ENCODE measurements at places on chromosomes 12 and 14.

DNA sequence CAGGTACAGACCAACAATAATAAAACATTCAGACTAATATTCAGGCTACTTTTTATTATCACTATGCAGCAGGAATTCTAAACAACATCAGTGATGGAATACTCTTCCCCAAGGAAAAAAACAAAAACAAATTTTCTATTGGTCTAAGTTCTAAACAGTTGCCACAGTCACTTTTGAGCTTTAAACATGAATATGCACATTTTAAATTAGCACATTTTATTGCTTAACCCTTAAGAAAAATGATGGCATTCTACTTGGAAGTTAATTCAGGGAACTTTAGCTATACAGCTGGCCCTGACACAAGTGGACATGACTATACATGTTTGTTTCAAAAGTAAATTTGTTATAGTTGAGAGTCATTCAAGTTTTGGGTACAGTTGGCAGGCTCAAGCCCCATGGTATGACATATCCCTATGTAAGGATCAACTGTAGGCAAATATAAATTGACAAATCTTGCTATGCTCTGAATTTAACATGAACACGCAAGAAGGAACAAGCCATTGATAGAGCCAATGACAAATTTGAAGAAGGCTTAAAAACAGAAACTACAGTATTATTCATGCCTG lies 224.3 kb upstream of the AMIGO2 start:
- DNase-seq = no peak

GRCh38 chr12:47004634-47005033 lies 74.8 kb upstream of the PCED1B start:
- DNase-seq = no peak

- peak; percentile 94 for DNase-seq
Measured at GRCh38 chr14:68020999-68021663, 201.6 kb downstream of the RAD51B start.

DNA sequence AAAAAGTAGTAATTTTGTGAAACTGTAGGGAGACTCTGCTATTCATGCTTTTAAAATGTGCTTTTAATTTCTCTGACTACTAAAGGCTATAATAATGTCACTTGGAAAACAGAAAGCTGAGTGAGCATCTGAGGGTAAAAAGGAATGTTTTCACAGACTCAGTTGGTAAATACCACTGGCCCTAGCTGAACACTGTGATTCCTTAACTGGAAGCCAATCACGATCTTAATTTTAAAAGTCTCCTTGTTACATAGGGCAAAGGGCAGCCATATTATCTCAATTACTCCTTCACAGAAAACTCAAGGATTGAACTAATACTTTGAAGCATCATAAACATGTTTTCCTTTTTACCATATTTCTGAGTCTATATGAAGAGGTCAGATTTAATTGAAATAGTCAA lies 41.9 kb downstream of the PAWR start:
- no peak for DNase-seq

DNA sequence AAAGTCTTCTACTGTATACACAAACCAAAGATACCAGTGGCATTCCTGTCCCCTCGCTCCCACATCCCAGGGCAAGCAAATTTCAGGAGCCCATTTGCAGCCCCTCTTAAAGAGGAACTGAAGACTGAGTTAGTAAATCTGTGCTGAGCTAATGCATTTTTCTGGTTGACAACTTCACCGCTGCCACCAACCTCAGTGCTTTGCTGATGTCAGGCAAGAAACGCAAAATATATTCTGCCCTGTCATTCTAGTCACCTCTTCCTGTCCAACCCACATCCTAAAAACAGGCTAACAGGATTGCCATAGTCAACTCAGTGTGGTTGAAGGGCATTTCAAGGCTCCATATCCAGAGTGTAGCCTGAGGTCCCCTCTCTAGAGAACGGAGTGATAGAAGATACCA lies 59.4 kb upstream of the FICD start:
- DNase-seq = no peak

DNA sequence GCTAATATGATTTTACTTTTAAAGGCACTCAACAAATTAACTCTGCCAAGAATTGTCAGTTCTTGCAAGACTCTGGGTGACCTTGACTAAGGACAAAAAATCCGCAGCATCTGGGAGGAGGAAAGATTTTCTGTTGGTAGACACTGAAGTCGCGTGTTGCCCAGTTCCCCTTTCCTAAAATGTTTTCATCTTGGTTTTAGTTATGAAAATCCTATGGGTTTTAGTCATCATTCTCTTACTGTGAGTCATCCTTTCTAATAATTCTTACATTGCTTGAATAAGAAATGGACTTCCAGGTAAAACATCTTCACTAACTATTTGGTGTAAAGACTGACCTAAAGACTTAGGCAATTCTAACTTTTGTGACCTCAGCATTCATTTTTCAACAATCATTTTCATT lies 9.1 kb downstream of the GSG1 start:
- no peak for DNase-seq

GRCh38 chr12:130826151-130826801 lies 12.8 kb downstream of the STX2 start:
- no peak for DNase-seq

- peak; percentile 90 for DNase-seq
Measured at GRCh38 chr14:91418387-91419043, 895 bp upstream of the CCDC88C start.

DNA sequence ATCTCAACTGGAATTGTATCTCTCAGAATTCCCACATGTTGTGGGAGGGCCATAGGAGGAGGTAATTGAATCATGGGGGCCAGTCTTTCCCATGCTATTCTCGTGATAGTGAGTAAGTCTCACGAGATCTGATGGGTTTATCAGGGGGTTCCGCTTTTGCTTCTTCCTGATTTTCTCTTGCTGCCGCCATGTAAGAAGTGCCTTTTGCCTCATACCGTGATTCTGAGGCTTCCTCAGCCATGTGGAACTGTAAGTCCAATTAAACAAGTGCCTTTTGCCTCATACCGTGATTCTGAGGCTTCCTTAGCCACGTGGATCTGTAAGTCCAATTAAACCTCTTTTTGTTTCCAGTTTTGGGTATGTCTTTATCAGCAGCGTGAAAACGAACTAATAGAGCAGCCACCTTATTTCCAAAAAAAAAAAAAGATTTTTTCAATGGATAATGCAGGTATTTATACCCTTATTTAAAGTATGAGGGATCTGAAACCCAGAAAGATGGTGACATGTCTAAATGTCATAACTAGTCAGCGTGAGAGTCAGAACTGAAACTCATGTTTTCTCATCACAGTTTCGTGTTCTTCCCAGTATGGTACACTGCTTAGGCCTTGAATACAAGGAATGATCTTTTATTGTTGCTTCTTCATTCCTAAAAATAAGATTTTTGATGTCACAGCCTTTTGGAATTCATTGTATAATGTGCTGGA lies 89.6 kb downstream of the ERC1 start:
- no peak for DNase-seq

DNA sequence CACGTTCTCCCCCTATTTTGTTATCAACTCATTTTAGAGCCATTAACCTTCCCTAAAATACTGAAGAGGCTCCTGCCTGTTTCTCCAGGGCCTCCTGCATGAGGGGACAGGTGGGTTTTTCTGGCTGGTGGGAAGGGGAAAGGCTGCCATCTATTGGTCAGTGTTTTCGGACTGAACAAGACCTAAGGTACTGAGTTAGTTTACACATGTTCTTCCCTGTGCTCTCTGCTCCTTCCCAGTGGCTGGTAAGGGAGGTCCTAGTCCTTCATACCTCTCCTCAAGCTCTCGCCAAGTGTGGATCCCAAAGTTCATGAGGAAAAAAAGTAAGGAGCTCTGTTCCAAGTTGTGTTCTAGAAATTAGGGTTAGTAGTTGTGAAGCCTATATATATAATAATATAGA lies 357.5 kb downstream of the FSCB start:
- peak; percentile 75 for DNase-seq

DNA sequence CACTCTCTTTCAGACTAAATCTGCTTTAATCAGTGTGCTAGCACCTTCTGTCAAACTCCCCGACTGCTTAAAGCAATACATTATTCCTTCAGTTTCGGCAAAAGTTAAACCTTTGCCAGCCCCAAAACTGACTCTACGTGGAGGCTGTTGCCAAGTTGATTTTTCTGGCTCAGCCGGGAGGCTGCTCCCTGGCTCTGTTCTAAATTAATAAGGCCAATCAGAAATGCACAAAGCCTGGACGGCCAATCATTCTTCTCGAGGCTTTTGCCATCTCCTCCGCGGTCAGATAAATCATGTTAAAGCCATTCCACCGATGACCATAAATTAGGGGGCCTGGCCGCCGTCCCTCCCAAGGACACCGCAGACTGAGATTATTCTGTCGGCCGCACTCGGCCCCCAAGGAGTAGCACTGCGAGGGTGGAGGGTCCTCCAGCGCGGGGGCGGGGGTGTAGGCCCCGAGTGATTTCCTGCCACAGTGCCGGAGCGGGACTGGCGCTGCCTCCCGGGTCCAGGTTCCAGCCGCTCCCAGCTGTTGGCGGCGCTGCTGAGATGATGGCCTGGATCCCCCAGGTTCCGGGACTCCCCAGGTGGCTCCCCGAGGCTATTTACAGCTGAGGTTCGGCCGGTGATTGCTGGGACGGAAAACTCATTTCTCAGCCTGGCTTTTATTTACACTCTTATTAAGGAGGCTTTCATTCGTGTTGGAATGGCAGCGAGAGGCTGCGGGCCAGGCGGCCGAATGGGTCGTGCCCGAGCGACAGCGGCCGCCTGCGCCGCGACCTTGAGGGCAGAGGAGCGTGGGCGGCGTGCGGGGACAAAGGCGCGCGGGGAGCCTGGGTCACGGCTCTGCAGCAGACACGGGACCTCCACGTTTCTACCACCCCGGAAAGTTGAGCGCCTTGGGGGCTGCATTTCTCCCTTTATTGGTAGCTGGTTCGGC lies 165.1 kb downstream of the MON2 start:
- DNase-seq = peak; percentile 97

DNA sequence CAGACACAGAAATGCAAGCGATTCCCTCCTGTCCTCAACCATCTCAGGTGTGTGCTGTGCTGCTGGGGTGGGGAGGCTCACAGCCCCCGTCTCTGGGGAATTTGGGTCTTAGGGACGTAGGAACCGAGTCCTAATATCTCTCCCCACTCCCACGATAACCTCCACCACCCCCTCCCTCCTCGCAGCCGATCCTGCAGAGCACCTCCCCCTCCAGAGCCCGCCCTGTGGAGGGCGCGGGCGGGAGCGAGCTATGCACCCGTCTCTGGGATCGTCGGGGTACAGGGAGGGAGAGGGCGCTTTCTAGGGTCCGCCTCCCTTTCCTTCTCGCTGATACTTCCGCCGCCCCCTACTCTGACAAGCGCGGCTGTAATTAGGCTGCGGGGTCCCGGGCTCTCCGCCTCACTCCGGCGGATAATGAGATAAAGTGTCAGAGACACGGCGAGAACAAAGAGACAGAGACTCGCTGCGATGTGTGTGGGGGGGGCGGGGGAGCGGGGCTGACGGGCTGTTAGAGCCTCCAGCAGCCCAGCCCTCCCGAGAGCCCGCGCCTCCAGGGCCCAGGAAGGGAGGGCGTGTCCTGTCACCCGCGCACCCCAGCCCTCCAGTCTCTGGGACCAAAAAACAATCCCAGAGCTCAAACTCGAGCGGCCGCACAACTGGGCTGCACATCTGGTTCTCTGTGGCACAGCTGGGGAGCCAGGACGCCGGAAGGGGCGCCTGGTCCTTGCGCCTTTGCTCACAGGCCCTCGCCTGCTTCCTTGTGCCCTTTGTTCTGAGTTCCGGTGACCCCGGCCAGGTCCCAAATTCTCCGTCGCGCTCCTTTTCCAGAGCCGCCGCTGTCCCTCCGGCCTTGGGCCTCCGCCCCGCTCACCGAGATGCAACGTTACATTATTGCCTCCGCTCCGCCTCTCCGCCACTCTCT lies 8.7 kb downstream of the SHMT2 start:
- DNase-seq = peak; percentile 61

- no peak for DNase-seq
Measured at GRCh38 chr12:92482599-92482998, 220.2 kb upstream of the PLEKHG7 start.

- DNase-seq = no peak
Measured at GRCh38 chr12:14164266-14164665, 182.9 kb upstream of the GRIN2B start.

DNA sequence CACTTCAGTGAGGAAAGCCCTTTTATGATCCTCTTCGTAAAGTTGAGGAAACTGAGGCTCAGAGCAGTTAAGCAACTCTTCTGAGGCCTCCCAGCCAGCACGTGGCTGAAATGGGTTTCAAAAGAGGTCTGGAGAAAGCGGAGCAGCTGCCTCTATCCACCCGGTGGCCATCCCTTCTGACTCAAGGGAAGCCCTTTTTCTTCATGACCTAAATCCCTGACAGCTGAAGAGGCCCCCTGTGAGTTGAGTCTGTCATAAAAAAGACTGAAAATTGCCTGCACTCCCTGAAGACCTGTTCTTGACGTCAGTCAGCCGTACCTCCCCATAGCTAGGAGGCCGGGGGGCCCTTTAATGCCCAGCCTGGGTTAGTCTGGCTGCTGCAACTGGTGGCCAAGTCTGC lies 10.7 kb downstream of the CMKLR1 start:
- DNase-seq = no peak

- no peak for DNase-seq
Measured at GRCh38 chr14:58659846-58660245, 22.1 kb downstream of the DACT1 start.

DNA sequence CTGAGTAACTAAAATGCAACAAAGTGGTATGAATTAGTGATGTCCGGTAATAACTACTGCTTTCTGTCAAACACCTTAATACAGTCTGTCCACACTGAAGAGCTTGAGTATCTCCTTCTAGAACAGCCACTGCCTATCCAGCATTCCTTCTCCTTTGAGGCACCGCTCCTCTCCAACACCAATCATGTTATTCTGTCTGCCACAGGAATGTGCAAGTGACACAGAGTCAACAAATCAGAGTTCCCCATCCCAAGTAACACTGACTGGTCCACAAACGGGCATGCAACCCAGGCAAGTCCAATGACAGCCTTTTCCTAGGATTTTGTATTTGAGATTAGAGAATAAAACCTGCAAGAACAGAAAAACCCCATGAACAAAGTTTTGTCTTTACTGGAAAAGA lies 3.8 kb downstream of the GXYLT1 start:
- no peak for DNase-seq

- DNase-seq = no peak
Measured at GRCh38 chr12:76255281-76255680, 92.9 kb downstream of the BBS10 start.

DNA sequence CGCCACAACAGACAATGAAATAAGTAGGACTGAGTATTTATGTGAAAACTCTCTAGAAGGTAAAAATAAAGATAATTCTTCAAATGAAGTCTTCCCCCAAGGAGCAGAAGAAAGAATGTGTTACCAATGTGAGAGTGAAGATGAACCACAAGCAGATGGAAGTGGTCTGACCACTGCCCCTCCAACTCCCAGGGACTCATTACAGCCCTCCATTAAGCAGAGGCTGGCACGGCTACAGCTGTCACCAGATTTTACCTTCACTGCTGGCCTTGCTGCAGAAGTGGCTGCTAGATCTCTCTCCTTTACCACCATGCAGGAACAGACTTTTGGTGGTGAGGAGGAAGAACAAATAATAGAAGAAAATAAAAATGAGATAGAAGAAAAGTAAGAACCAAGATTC lies 82.7 kb downstream of the VEZT start:
- DNase-seq = no peak

DNA sequence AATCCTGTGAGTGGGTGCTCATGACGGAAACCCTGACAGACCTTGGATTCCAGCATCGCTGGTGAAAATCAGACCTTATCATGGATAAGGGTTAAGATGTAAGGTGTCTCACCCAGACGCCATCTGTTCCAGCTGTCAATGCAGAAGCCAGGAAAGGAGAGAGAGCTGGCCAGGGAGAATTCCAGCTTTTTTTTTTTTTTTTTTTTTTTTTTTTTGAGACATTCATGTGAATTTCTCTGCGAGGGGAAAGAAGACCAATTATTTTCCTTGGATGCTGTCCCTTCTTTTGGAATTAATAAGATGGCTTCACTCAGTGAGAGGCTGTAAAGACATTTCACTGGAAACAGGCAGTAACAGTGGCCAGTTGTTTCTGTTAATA lies 1.8 kb downstream of the TRAF3 start:
- DNase-seq = peak; percentile 54
